Dermis lymphatic vessel endothelial cell (primary cell): ENCODE measurements at places on chromosomes 7 and 10. TPM values are rescaled to one million over a fixed set of nuclear protein-coding genes. Genes with fewer than 3 reads are reported as not detected.

The ZNF804B gene
- not detected in 2 replicates for total RNA-seq

The PNLIPRP3 gene
- total RNA-seq = not detected in 2 replicates

The HOXA4 gene
- 0.43 and 0.65 TPM in 2 replicates for total RNA-seq

The VAX1 gene
- total RNA-seq = not detected in 2 replicates

The SLC16A12 gene
- under 0.01 TPM in 1 of 2 replicates, not detected in the other for total RNA-seq

The EMX2 gene
- not detected in 2 replicates for total RNA-seq

The TMEM213 gene
- total RNA-seq = not detected in 2 replicates

The ATP5F1C gene
- total RNA-seq = 233 and 259 TPM in 2 replicates

The CPN1 gene
- not detected in 2 replicates for total RNA-seq

The FKBP6 gene
- not detected in 2 replicates for total RNA-seq

The C10orf53 gene
- not detected in 2 replicates for total RNA-seq

The ITGA8 gene
- total RNA-seq = 2.4 and 10.9 TPM in 2 replicates
